Left lung (tissue), 14 donors: ENCODE measurements at places on chromosomes 3 and 15. TPM values are rescaled to one million over a fixed set of nuclear protein-coding genes. Genes with fewer than 3 reads are reported as not detected.

DNA sequence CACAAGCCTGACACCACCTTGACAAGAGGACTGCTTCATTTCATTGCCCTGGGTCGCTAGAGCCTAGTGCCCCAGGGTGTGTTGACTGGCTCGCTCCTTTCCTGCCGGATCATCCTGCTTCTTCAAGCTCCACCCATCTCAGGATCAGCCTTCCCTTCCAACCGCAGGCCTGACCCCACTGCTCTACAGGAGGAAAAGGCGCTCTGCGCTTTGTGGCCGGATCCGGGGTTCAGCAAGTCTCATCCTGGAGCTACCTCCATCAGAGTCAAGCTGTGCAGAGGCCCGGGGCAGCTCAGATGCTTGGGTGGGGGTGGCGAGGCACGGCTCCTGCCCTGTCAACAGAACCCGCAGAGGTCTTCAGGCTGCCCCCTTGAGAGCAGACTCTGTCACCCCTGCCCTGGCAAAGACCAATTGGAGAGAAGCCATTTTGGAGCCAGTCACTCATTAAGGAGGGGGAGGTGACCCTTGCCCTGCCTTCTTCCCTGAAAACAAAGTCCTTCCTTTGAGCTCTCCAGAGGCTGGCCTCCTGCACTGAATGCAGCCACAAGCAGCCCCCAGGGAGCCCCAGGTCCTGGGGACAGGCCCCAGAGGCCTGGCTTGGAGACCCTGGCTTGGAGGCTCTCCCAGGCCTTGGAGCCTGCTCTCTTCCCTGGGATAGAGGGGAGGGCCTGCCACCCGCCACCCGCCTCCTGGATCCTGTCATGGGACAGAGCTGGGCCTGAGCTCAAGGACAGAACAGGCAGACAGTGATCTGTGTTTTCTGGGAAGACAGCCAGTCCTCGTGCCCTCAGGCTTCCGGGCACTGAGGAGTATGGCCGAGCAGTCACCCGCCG lies 80.3 kb downstream of the CPN2 start:
- H3K4me3 ChIP-seq, result no peak overlapping the region
- H3K27ac ChIP-seq, result peak overlapping the region; percentile 62
- H3K4me1 ChIP-seq, result peaks cover 20% of the 10 kb centered on the region
- H3K27me3 ChIP-seq, result no peaks in the 10 kb centered on the region
- H3K36me3 ChIP-seq, result no peaks in the 10 kb centered on the region
- peak; percentile 70 for DNase-seq

DNA sequence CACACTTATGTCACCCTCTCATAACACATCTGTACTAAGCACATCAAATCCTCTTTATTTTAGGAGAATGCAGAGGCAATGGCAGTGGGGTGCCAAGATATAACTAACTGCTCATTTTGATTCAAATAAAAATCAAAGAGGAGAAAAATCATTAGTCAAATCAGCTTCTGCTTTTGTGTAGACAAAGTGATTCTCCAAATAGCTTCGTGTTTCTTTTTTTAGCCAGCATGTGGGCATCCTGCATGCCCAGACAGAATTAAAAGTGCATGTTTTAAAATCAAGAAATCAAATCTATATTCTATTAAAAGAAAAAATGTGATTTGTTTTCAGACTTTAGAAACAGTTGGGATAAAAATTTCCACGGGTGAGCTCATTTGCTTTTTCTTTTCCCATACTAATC lies 761.3 kb upstream of the CFAP20DC start:
- H3K4me3 ChIP-seq, result no peak overlapping the region
- H3K36me3 ChIP-seq, result no peaks in the 10 kb centered on the region
- no peak overlapping the region for H3K27ac ChIP-seq
- no peaks in the 10 kb centered on the region for H3K4me1 ChIP-seq
- no peak for DNase-seq

DNA sequence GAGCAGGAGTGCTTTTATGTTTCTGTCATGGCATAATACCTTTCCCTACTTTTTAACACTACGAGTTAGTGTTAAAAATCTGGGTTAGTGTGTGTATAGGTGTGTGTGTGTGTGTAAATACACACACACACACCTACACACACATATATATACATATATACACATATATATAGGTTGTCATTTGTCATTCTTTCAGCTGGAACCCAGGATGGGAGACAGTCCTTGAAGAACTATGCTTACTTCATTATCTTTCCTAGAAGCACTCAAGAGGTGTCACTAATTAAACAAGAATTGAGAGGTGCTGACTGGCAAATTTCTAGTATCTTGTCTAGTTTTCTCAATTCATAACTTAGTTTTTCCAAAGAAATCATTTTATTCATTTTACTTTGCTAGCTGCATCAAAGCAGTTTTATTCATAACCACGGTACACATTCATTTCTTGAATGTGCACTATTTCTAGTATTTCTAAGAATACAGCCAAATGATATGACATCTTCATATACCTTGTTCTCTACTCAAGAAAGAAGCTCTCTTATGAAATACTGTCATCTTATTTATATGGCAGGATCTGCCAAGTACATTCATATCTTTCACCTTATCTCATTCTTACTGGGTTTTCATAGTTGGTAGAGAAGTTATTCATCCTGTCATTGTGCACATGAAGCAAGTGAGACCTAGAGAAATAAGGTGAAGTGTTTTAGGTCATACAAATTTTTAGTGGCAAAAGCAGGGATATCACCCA lies 46.6 kb downstream of the ISL2 start:
- H3K4me3 ChIP-seq, result no peak overlapping the region
- no peak for DNase-seq
- no peaks in the 10 kb centered on the region for H3K36me3 ChIP-seq
- H3K4me1 ChIP-seq, result no peaks in the 10 kb centered on the region
- H3K27me3 ChIP-seq, result no peaks in the 10 kb centered on the region
- H3K27ac ChIP-seq, result no peak overlapping the region

- H3K4me1 ChIP-seq, result no peaks in the 10 kb centered on the region
- no peak overlapping the region for H3K4me3 ChIP-seq
- no peaks in the 10 kb centered on the region for H3K27me3 ChIP-seq
- H3K36me3 ChIP-seq, result no peaks in the 10 kb centered on the region
- H3K27ac ChIP-seq, result no peak overlapping the region
Measured at GRCh38 chr3:126872701-126873342, 110.1 kb upstream of the PLXNA1 start.

GRCh38 chr3:36733162-36733696 lies 31.1 kb downstream of the DCLK3 start:
- H3K27ac ChIP-seq, result no peak overlapping the region
- no peaks in the 10 kb centered on the region for H3K4me1 ChIP-seq
- H3K27me3 ChIP-seq, result no peaks in the 10 kb centered on the region
- no peak overlapping the region for H3K4me3 ChIP-seq
- no peak for DNase-seq

DNA sequence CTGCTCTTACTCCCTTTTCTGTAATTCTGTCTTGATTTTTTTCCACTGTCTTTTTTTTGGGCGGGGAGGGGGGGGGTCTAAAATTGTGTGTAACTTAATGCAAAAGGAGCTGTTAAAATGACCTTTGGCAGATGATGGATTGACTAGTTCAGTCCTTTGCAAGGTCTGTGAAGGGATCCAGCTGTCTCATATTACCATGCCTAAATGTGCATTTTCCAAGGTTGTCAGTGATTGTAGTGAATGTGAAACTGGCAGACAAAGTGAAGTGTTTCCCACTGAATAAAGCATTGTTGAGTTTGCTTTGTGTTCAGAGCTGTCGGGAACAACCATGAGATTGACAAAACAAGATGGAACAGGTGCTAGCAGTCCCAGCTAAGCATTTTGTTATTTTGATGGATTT lies 110.1 kb upstream of the SKOR1 start:
- H3K36me3 ChIP-seq, result no peaks in the 10 kb centered on the region
- no peak for DNase-seq
- H3K27ac ChIP-seq, result no peak overlapping the region
- H3K4me3 ChIP-seq, result no peak overlapping the region
- no peaks in the 10 kb centered on the region for H3K27me3 ChIP-seq

GRCh38 chr3:71517271-71517791 lies 66.2 kb downstream of the FOXP1 start:
- H3K27me3 ChIP-seq, result no peaks in the 10 kb centered on the region
- DNase-seq, result no peak
- peaks cover 37% of the 10 kb centered on the region for H3K4me1 ChIP-seq
- no peaks in the 10 kb centered on the region for H3K36me3 ChIP-seq

- no peak overlapping the region for H3K4me3 ChIP-seq
- no peaks in the 10 kb centered on the region for H3K36me3 ChIP-seq
- no peak for DNase-seq
- H3K4me1 ChIP-seq, result no peaks in the 10 kb centered on the region
- H3K27ac ChIP-seq, result no peak overlapping the region
Measured at GRCh38 chr3:159607856-159608255, 380.8 kb upstream of the IL12A start.

GRCh38 chr3:175386630-175387029 lies 527.5 kb downstream of the NAALADL2 start:
- no peak for DNase-seq
- no peak overlapping the region for H3K4me3 ChIP-seq
- no peaks in the 10 kb centered on the region for H3K4me1 ChIP-seq
- H3K36me3 ChIP-seq, result no peaks in the 10 kb centered on the region
- H3K27ac ChIP-seq, result no peak overlapping the region
- H3K27me3 ChIP-seq, result no peaks in the 10 kb centered on the region

- no peaks in the 10 kb centered on the region for H3K27me3 ChIP-seq
- no peak overlapping the region for H3K27ac ChIP-seq
- no peak for DNase-seq
- no peaks in the 10 kb centered on the region for H3K4me1 ChIP-seq
- no peak overlapping the region for H3K4me3 ChIP-seq
- H3K36me3 ChIP-seq, result no peaks in the 10 kb centered on the region
Measured at GRCh38 chr3:191455257-191455952, 5.6 kb upstream of the PYDC2 start.

GRCh38 chr3:58111513-58112184 lies 99.1 kb downstream of the DNASE1L3 start:
- no peaks in the 10 kb centered on the region for H3K4me1 ChIP-seq
- DNase-seq, result no peak
- H3K36me3 ChIP-seq, result peaks cover 61% of the 10 kb centered on the region
- H3K27ac ChIP-seq, result peak overlapping the region; percentile 51
- no peak overlapping the region for H3K4me3 ChIP-seq

GRCh38 chr3:129868912-129869311 lies 24.6 kb downstream of the TMCC1 start:
- H3K4me3 ChIP-seq, result no peak overlapping the region
- H3K4me1 ChIP-seq, result peaks cover 9% of the 10 kb centered on the region
- no peaks in the 10 kb centered on the region for H3K27me3 ChIP-seq

DNA sequence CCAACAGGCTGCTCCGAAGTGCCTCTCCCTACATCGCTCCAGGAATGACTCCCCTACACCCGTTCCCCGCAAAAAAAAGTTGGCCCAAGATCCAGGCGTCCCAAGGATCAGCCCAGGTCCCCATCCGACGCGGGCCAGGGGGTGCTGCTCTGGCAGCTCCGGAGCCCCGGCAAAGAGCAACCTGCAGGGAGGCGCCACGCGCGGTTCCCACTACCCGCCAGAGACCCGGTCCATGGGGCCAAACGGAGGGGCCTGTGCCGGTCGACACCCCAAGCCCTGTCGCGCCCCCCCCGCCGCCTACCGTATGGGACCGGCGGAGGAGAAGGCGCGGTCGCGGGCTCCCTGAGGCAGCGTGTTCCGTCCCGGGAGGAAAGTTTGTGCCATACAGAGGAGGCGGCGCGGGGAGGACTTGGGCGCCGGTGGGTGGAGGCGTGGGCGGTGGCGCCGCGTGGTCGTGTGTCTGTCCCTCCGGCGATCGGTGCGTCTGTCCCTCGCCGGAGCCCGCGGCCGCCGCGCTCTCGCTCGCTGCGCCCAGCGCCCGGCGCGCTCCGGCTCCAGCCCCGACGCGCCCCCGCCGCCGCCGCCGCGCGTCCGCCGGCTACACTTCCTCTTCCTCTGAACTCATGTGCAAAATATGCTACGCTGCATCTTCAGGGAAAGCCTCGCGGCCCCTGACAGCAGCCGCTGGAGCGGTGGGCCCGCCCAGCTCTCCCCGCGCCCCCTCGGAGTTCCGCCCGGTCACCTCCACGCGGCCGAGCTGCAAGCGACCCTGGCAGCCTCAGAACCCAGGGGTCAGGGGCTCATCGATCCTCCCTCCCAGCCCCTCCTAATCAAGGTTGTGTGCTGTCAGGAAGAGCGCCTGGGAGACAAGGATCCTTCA lies at the start of gene RFTN1:
Gene RFTN1, minus strand, starts transcription at position 559 of the 880 bp plus-strand sequence. CDS start 19,830 bp downstream, outside the sequence.
- no peaks in the 10 kb centered on the region for H3K36me3 ChIP-seq
- no peaks in the 10 kb centered on the region for H3K27me3 ChIP-seq
- peak; percentile 67 for DNase-seq
- H3K27ac ChIP-seq, result peak within 1 kb of the TSS; percentile 83
- H3K4me1 ChIP-seq, result peaks cover 68% of the 10 kb centered on the region

DNA sequence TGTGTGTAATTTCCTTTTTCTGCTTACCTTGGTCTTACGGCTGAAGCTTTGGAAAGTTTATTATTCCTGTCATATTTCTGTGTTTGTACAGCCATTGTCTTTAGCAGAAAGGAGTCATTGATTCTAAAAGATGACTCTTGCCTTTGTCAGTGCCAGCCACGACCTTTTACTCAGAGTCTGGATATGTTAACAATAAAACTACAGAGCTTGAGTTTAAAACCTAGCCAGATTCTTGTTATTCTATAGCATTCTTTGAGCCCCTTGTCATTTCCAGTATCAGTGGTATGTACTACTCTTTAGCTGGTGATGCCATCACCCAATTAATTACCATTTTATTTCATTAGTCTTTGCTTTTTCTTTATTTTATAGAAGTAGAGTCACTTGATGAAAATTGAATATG lies 142.4 kb downstream of the TCF12 start:
- H3K4me3 ChIP-seq, result no peak overlapping the region
- H3K27ac ChIP-seq, result no peak overlapping the region
- H3K4me1 ChIP-seq, result peaks cover 13% of the 10 kb centered on the region
- no peaks in the 10 kb centered on the region for H3K36me3 ChIP-seq

GRCh38 chr15:79439236-79439635 lies 7.1 kb downstream of the MINAR1 start:
- H3K27me3 ChIP-seq, result peaks cover 18% of the 10 kb centered on the region
- no peaks in the 10 kb centered on the region for H3K36me3 ChIP-seq
- no peak overlapping the region for H3K4me3 ChIP-seq
- no peaks in the 10 kb centered on the region for H3K4me1 ChIP-seq
- no peak for DNase-seq
- no peak overlapping the region for H3K27ac ChIP-seq

GRCh38 chr15:88243895-88244787 lies 12.4 kb downstream of the NTRK3 start:
- H3K4me3 ChIP-seq, result no peak overlapping the region
- H3K27ac ChIP-seq, result no peak overlapping the region
- H3K36me3 ChIP-seq, result no peaks in the 10 kb centered on the region
- no peaks in the 10 kb centered on the region for H3K4me1 ChIP-seq
- DNase-seq, result no peak
- peaks cover 30% of the 10 kb centered on the region for H3K27me3 ChIP-seq

GRCh38 chr3:10357592-10358308 lies 36.8 kb upstream of the SEC13 start:
- no peak overlapping the region for H3K4me3 ChIP-seq
- H3K4me1 ChIP-seq, result peaks cover 4% of the 10 kb centered on the region
- no peaks in the 10 kb centered on the region for H3K36me3 ChIP-seq
- H3K27ac ChIP-seq, result no peak overlapping the region

IGSF10 gene
- total RNA-seq, result 24.8 TPM

STX19 gene
- total RNA-seq, result 4.8 TPM

RASL12 gene
- 23.8 TPM for total RNA-seq

GOLGA8O gene
- total RNA-seq, result 1.4 TPM

LRRC31 gene
- 0.47 TPM for total RNA-seq

GUCA1C gene
- total RNA-seq, result not detected

NTRK3 gene
- 4.5 TPM for total RNA-seq

CKMT1B gene
- 3.7 TPM for total RNA-seq

CD276 gene
- 71.9 TPM for total RNA-seq

TMIE gene
- 0.23 TPM for total RNA-seq

LIPH gene
- 35.6 TPM for total RNA-seq

CLDN11 gene
- total RNA-seq, result 9.9 TPM

RETNLB gene
- total RNA-seq, result not detected

ZPLD1 gene
- total RNA-seq, result 0.26 TPM

IL1RAP gene
- 21.3 TPM for total RNA-seq

SAMD7 gene
- total RNA-seq, result not detected

CYP8B1 gene
- not detected for total RNA-seq
